ENCODE measurements at places on chromosomes 3 and 15. TPM values are rescaled to one million over a fixed set of nuclear protein-coding genes. Genes with fewer than 3 reads are reported as not detected.

DNA sequence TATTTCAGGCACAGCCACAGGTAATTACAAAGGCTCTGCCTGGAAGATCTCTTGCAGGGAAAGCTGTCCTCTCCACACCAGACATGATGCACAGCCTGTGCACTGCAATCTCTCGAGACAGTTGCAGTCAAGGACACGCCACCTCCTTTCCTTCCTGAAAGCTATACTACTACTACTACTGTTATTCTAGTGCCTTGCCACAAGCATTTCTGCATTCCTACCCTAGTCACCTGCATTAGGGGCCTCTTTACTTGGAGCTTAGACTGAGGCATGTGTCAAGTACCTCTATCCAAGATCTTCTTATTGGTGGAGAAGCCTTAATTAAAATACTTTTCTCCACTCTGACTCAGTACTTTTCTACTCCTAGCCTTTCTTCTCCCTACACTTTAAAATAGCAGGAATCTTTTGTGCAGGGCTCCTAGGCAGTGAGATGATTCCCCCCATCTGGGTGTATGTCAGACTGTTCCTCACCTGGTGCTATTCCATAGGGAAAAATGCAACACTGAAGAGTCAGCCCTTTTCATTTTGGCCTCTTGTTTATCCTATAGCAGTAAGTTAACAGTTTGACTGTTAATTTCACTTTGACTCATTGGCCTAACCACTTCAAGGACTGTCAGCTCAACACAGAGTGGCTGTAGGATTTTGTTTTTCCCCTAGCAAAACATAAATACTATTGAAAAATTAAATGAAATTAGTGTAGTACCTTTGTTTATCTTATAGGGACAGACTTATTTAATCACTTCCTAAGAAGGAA lies 78.9 kb downstream of the ESYT3 start:
- no peak for DNase-seq

DNA sequence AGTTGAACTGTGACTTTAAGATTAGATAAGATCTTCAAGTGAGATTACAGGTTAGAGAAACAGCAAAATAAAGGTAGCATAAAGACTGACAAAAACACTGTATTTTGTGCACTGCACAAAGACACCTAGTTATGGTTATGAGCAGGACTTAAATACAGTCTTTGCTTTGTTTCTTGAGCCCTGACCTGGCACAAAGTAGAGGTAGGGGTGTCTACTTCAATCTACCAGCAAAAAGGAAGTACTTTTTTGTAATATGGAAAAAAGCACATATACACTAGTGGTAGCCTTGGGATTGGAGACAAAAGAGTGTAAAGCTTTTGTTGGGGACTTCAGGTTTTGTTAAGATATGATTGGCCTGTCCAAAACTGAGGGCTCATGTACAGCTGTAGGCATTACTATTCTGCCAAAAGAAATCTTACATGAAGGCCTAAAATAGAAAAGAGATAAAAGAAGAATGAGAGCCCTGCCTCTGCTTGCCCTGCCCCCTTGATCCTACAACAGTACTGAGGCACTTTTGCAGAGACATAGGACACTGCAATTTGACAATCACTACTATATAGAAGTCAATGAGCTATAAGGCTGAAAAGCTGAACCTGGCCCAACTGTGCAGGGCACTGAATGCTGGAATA lies 194.3 kb downstream of the CBLB start:
- no peak for DNase-seq

The POMGNT2 gene
- total RNA-seq, result 12.9 TPM

DNA sequence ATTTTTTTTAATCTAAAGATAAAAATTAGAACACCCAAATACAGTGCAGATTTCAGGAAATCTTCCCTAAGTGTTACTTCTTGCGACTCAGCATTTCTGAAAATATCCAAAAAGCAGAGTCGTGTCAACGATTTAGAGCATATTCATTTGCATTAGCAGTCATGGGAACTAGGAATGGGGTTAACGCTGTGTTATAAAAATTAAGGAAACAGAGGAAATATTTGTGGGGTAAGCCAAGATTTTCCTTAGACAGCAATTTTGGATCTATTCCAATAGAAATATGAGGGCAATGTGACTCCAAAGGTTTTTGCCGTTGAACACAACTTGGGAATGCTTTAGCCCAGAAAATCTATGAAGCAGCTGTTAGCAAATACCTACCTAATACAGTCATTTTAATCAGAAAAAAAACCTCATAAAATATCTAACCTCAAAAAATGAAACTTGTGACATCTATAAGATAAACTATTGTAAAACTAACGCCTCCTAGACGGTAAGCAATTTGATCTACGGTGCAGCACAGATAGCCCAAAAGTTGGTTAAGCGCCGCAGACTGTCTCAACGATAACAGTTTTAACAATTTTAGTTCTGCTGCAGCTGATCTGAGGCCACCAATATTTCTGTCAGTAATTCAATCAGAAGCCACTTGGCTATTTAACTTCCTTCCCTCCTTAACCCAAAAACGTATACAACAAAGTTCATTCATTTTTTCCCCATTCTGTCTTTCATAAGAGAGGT lies 5.8 kb upstream of the ATP11B start:
- DNase-seq, result no peak

DNA sequence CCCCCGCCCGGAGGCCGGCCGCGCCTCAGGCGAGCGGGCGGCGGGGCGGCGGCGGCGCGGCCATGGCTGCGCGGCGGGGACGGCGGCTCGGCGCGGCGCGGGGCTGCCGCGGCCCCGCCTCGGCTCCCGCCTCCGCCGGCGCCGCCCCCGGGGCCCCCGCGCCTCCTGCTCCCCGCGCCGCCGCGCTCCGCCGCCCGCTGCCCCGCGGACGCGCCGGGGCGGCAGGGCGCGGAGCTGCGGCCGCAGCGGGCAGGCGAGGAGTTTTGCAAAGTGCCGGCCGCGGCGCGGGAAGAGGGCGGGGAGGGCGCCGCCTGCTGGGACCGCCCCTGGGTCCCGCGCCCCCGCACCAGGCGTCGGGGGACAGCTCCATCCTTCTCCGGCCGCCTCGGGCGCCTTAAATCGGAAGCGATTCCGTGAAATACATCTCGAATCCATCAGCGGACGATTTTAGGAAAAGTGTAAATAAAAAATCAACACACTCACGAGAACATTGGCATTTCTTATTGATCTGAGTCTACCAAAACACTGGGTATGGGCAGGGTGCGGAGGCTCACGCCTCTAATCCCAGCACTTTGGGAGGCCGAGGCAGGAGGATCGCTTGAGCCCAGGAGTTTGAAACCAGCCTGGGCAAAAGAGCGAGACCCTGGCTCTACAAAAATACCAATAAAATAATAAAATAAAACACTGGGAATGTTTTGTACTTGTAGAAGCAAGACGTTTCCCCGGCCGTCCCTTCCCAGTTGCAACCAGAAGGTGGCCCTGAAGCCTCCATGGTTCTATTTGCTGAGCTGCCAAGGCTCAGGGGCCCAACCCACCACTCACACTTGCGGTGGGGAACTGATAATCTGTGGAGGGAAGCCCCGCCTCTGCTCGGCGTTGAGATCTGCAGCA lies 136.9 kb downstream of the NUP210 start:
- peak; percentile 82 for DNase-seq

Measured in H9 (cell line).